Stimulated activated CD8-positive, alpha-beta memory T cell treated with anti-CD3 and anti-CD28 coated beads, Interleukin-4, amount 100 ng/mL, for 1 hour (primary cell): ENCODE measurements at places on chromosomes 1 and 21.
A peak's percentile ranks its signal among the peaks of the same experiment; 100 is the strongest.

- no peak for DNase-seq
Observed at GRCh38 chr1:245118066-245118465, 36.7 kb upstream of the KIF26B start.

- DNase-seq: no peak
Observed at GRCh38 chr21:42305707-42306147, 9.5 kb downstream of the TFF3 start.

DNA sequence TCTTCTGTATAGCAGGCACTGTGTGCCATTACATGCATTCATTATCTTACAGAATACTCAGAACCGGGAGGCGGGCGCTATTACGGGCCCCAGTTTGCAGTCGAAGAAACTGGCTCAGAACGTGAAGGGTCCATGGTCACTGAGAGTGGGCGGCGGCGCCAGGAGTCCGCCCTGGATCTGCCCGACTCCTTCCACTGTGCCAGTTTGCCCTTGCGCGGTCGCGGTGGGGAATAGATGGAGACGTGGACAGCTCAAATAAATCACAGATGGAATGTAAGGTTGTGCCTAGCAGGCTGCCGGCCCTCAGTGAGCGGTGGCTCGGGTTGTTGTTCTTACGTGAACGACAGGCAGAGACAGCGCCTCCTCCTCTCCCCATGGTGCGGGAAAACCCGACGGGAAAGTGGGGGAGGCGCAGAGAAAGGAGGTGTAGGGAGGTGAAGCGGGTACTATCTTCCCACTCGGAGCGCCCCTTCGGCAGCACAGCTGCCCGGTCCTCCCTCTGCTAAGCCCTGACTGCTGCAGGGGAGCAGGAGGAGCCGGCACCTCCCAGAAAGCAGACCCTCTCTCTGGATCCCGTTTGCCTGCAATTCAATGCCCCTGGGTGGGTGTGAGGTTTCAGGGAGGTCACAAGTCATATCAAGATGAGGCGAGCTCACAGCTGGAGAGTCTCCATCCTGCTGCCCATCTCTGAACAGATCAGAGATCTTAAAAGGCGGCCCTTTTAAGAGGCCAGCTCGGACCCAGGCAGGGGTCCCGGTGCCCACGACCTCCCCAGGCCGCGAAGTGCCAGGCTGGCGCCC lies 1.1 kb downstream of the COL9A2 start:
- DNase-seq: peak; percentile 7

GRCh38 chr1:181392613-181393220 lies 90.6 kb upstream of the CACNA1E start:
- no peak for DNase-seq

DNA sequence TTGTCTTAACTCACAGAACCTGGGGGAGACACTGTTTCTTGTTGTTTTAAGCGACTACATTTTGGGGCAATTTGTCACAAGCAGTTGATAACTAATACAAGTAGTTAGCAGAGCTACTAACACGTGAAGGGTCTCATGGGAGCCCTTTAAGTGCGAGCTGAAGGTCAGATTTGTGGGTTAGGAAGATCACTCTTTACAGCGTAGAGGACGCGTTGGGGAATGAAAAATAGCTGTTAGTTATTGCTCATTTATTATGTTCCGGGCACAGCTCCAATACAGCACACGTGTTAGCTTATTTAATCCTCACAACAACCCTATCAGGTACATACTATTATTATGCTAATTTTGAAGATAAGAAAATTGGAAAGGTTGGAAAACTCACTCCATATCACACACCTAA lies 95.9 kb downstream of the ACTL8 start:
- no peak for DNase-seq

GRCh38 chr1:114712977-114713376 lies 3.6 kb downstream of the NRAS start:
- DNase-seq: no peak

DNA sequence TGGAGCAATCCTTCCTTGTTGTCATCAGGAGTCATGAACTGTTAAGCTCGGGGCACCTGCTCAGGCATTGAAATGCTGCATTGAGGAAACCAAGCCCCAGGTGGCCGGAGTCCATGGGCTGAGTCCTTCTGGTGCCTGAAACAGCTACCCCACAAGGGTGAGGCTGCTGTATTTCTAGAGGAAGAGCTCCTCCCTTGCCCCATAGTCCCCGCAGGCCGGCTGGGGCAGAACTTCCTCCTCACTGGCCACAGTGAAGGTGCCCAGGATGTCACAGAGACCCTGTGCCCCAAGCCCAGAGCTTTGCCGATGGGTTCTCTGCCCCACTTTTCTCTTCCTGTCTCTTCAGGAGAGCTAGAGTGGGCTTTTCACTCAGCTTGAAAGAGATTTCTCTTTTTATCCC lies 80.8 kb upstream of the GCLM start:
- DNase-seq: no peak

- no peak for DNase-seq
Observed at GRCh38 chr1:81264976-81265375, 535.8 kb upstream of the ADGRL2 start.

DNA sequence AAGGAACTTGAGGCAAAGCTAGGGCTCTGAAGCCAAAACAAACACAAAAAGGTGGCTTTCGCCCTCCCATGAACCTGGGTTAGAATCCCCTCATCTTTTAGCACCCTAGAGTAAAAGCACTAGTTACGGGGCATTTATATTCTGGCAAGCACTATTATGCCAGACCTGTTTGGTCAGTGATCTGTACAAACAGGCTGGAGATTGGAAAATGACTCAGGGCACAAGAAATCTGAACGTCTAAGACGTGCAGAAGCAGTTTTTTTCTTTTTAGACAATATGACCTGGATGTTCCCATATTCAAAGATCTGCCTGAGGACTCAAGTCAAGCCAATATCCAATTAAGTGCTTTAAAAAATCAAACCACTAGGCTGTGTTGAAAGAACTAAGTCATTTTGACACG lies 3.0 kb downstream of the ZNF436 start:
- no peak for DNase-seq
